HCT116 (cell line): ENCODE measurements at places on chromosomes 12 and 14. TPM values are rescaled to one million over a fixed set of nuclear protein-coding genes. Genes with fewer than 3 reads are reported as not detected.

Gene RPGRIP1
- not detected for total RNA-seq

- no peaks in the 10 kb centered on the region for H3K27me3 ChIP-seq
- no peak overlapping the region for H3K4me3 ChIP-seq
- no peak overlapping the region for H3K27ac ChIP-seq
- H3K36me3 ChIP-seq: no peaks in the 10 kb centered on the region
- DNase-seq: no peak
These were observed 504.6 kb downstream of the ALG10 start for GRCh38 chr12:34526946-34527345.

GRCh38 chr12:25590011-25590721, 37.1 kb upstream of the LMNTD1 start:
- H3K27ac ChIP-seq: no peak overlapping the region
- H3K4me3 ChIP-seq: no peak overlapping the region
- H3K36me3 ChIP-seq: no peaks in the 10 kb centered on the region
- no peaks in the 10 kb centered on the region for H3K27me3 ChIP-seq
- H3K4me1 ChIP-seq: no peaks in the 10 kb centered on the region

Gene CRIP2
- 31.1 TPM for total RNA-seq

GRCh38 chr12:62659453-62660295, 193.0 kb downstream of the MON2 start:
- no peaks in the 10 kb centered on the region for H3K27me3 ChIP-seq
- no peak for DNase-seq
- H3K27ac ChIP-seq: no peak overlapping the region
- no peaks in the 10 kb centered on the region for H3K36me3 ChIP-seq

DNA sequence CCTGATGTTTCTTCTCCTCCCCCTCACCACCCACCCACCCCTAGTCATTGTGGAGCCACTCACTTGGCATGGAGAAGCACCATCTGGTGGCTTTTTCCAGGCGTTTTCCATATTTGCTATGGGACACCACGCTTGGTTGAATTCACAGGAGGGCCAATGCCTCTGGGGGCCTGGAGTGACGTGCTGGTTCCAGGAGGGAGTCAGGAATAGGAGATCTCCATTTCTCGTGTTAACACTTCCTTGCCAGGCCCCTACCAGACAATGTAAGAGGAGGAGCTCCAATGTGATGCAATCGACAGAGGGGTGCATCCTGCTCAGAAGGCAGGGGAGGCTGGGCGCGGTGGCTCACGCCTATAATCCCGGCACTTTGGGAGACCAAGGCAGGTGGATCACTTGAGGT, 21.6 kb upstream of the TESC start:
- no peaks in the 10 kb centered on the region for H3K36me3 ChIP-seq
- no peak overlapping the region for H3K27ac ChIP-seq
- no peak overlapping the region for H3K4me3 ChIP-seq
- no peak for DNase-seq
- peaks cover 8% of the 10 kb centered on the region; the same call in 1 of the 2 replicates for H3K4me1 ChIP-seq
- H3K27me3 ChIP-seq: no peaks in the 10 kb centered on the region

DNA sequence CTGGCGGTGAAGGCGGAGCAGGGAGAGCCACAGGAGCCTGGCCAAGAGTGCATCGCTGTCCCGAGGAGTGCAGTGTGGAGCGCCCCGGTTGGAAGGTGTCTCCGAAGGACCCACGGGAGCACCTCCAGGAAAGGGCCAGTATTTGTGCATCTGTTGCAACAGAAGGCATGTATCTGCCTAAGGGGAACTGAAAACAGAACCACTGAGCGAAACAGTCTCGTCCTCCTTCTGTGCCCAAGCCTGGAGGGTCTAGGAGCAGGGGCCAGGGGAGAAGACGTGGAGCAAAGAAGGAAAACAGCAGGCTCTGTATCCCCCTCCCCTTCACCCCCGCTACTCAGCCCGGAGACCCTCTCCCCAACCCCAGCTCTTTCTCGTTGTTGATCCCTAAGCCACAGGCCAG, 5.3 kb upstream of the LRRC10 start:
- H3K4me1 ChIP-seq: no peaks in the 10 kb centered on the region
- peaks cover 6% of the 10 kb centered on the region; the same call in 1 of the 2 replicates for H3K27me3 ChIP-seq
- no peak overlapping the region for H3K27ac ChIP-seq
- no peaks in the 10 kb centered on the region for H3K36me3 ChIP-seq
- H3K4me3 ChIP-seq: no peak overlapping the region

GRCh38 chr12:117593815-117594400, 232.5 kb upstream of the NOS1 start:
- no peaks in the 10 kb centered on the region for H3K36me3 ChIP-seq
- no peaks in the 10 kb centered on the region for H3K4me1 ChIP-seq
- no peak overlapping the region for H3K27ac ChIP-seq

- no peak overlapping the region for H3K4me3 ChIP-seq
- no peaks in the 10 kb centered on the region for H3K36me3 ChIP-seq
- no peak for DNase-seq
- no peak overlapping the region for H3K27ac ChIP-seq
- H3K4me1 ChIP-seq: no peaks in the 10 kb centered on the region
These were observed 167.2 kb downstream of the GCH1 start for GRCh38 chr14:54735424-54735823.

DNA sequence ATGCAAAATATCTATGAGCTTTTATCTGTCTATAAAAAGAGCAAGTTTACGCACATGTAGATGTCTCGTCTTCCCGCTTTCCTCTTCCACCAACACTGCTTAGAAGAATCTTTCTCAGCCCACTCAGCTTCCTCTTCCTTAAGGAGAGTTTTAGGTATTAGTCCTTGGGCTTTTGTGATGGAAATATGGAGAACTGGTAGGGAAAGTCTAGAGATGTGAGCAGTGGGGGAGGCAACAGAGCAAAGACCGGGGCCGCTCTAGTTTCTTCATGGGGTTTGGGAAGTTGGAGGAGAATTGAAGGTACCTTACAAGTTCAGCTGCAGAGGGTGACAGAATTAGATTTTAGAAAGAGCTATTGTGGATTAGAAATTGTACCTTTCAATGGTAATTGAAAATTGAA, 56.3 kb upstream of the CPNE8 start:
- no peak overlapping the region for H3K4me3 ChIP-seq
- no peaks in the 10 kb centered on the region for H3K36me3 ChIP-seq
- DNase-seq: no peak
- H3K27ac ChIP-seq: no peak overlapping the region
- H3K27me3 ChIP-seq: no peaks in the 10 kb centered on the region
- H3K4me1 ChIP-seq: no peaks in the 10 kb centered on the region

DNA sequence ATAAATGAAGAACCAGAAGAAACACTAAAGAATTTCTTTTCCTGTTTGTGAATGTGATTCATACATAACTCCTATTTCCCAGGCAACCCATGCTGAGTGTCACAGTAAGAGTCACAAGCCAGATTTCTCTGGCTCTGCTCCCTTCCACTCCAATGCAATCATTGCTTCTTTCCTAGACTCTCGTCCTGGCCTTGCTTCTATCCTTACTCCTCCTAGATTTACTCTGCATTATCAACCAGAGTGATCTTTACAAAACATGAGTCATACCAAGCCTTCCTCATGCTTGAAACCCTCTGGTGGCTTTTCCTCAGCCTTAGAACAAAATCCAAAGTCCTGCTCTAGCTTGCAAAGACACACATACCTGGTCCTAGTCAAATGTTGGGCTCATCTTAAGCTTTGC, 13.3 kb downstream of the IL22 start:
- H3K27ac ChIP-seq: no peak overlapping the region
- H3K4me1 ChIP-seq: peaks cover 4% of the 10 kb centered on the region; the same call in 1 of the 2 replicates
- no peak for DNase-seq

GRCh38 chr12:110791589-110791988, 48.9 kb upstream of the PPP1CC start:
- DNase-seq: no peak
- no peak overlapping the region for H3K4me3 ChIP-seq
- no peak overlapping the region for H3K27ac ChIP-seq
- H3K4me1 ChIP-seq: peaks cover under 1% of the 10 kb centered on the region; the same call in 1 of the 2 replicates
- no peaks in the 10 kb centered on the region for H3K27me3 ChIP-seq

GRCh38 chr12:121653999-121654398, 15.5 kb downstream of the MORN3 start:
- no peak overlapping the region for H3K27ac ChIP-seq
- no peak for DNase-seq
- peaks cover 17% of the 10 kb centered on the region for H3K4me1 ChIP-seq
- H3K27me3 ChIP-seq: no peaks in the 10 kb centered on the region
- no peak overlapping the region for H3K4me3 ChIP-seq

DNA sequence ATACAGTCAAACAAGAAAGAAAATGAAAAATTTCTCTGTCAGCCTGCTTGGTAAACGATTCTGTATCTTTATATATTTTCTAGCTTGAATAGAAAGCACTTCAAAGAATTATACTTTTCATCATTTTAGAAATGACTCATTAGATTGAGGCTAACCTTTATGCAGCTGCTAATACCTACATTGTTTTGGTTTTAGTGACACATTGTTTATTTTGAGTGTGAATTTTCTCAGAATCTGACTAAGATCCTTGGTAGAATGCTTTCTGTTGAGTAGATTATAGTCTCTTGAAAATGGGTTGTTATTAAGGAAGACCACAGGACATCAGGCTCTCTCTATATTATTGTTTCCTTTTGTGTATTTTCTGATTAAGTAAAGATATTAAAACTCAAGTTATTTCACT, at the start of gene PMCH:
TSS of gene PMCH (minus strand) at position 45 of the 400 bp plus-strand sequence. CDS start 63 bp downstream, outside the sequence.
- no peaks in the 10 kb centered on the region for H3K27me3 ChIP-seq
- no peak for DNase-seq
- no peak within 1 kb of the TSS for H3K4me3 ChIP-seq
- H3K27ac ChIP-seq: no peak within 1 kb of the TSS
- no peaks in the 10 kb centered on the region for H3K36me3 ChIP-seq
- no peaks in the 10 kb centered on the region for H3K4me1 ChIP-seq

DNA sequence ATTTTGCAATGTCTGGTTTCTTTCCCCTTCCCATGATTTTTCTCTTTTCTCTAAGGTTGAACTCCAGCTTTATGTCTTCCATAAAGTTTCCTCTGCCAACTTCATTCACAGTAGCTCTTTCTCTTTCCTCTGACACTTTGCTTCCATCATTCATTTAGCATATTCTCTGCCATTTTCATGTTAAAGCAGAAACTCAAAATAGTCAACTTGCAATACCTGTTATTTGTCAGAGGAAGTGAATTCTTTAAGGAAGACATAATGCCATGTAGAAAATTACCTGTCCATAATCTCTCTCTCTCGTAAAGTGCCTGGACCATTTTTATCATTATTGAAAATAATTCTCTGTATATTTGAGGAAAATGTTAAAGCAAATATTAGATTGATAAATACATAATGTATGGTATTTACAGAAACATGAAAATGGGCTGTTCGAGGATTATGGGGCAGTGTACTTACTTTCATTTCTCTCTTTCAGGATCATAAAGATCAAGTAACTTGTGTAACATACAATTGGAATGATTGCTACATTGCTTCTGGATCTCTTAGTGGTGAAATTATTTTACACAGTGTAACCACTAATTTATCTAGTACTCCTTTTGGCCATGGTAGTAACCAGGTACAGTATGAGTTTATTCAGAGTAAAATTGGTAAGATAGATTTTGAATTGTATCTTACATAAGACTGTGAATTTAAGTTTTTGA, 12.6 kb downstream of the NEDD1 start:
- no peak overlapping the region for H3K4me3 ChIP-seq
- no peaks in the 10 kb centered on the region for H3K4me1 ChIP-seq
- H3K36me3 ChIP-seq: peaks cover 3% of the 10 kb centered on the region; the same call in 1 of the 2 replicates
- no peak overlapping the region for H3K27ac ChIP-seq

Gene ADAM20
- total RNA-seq: 0.57 TPM

DNA sequence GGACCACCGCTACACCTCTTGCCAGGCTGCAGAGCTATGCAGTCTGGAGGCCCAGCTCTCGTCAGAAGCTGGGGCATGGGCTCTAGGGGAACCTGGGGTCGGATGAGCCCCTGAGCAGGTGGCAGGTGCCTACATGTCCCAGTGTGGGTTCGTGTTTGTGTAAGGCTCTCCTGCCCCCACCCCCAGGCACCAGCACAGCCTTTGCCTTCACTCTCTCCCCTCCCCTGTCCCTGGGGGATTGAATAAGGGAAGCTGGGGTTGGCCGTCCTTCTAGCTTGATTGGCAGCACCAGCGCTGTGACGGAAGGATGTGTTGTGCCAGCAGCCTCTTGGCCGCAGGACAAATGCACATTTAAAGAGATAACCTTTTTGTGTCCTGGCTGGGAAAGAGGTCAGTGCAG, 34.8 kb upstream of the TSPAN9 start:
- H3K36me3 ChIP-seq: peaks cover 4% of the 10 kb centered on the region; the same call in 1 of the 2 replicates
- H3K27me3 ChIP-seq: no peaks in the 10 kb centered on the region
- no peak overlapping the region for H3K4me3 ChIP-seq
- DNase-seq: no peak

DNA sequence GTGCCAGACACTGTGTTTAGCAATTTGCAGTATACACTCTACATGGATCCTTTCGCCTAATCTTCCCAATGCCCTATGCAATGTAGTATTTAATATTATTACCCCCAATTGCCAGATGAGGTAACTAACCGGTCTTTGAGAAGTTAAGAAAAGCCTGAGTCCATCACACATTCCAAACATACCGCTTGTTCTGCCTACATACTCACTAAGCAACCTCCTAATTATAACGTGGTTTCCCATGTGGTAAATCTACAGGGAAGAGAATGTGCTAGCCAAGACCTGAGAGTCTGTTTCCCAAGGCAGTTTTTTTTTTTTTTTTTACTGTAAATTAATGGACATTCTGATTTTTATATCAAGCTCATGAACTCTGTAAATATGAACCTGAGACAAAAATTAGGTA, 37.2 kb downstream of the ATP2B1 start:
- no peaks in the 10 kb centered on the region for H3K4me1 ChIP-seq
- H3K27me3 ChIP-seq: no peaks in the 10 kb centered on the region
- no peak overlapping the region for H3K4me3 ChIP-seq
- no peak overlapping the region for H3K27ac ChIP-seq
- DNase-seq: no peak

DNA sequence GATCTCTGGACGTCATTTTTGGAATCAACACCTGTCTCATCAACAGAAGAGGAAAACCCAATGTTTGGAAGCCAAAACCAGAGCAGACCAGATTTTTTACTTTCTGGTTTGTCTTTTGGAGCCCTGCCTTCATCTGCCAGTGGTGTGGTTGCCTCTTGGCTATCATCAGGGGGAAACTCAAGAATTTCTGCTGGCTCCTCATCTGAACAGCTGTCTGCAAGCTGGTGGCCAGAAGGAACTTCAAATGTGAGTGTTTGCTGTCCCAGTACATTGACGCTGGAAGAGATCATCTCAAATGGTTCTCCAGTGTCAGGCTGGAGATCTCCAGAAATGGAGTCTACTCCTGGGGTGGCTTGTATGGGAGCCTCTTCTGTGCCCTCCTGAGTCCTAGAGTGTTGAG, 13.8 kb downstream of the PLD4 start:
- H3K4me1 ChIP-seq: no peaks in the 10 kb centered on the region; the same call in 1 of the 2 replicates
- no peaks in the 10 kb centered on the region for H3K27me3 ChIP-seq
- no peak for DNase-seq
- no peaks in the 10 kb centered on the region for H3K36me3 ChIP-seq
- H3K4me3 ChIP-seq: no peak overlapping the region

Gene A2ML1
- total RNA-seq: not detected

Gene IGF1
- total RNA-seq: 0.42 TPM

GRCh38 chr14:55512421-55512820, 67.6 kb upstream of the KTN1 start:
- H3K36me3 ChIP-seq: no peaks in the 10 kb centered on the region
- no peak overlapping the region for H3K27ac ChIP-seq
- no peaks in the 10 kb centered on the region for H3K27me3 ChIP-seq
- H3K4me3 ChIP-seq: no peak overlapping the region
- H3K4me1 ChIP-seq: peaks cover 16% of the 10 kb centered on the region

- H3K4me3 ChIP-seq: no peak overlapping the region
- no peak overlapping the region for H3K27ac ChIP-seq
- H3K27me3 ChIP-seq: no peaks in the 10 kb centered on the region
- no peaks in the 10 kb centered on the region for H3K36me3 ChIP-seq
- DNase-seq: no peak
These were observed 1.7 kb upstream of the FLRT2 start for GRCh38 chr14:85528080-85528896.

Gene ZDHHC22
- 0.10 TPM for total RNA-seq

GRCh38 chr14:54343272-54344121, 53.3 kb upstream of the CDKN3 start:
- no peaks in the 10 kb centered on the region for H3K36me3 ChIP-seq
- H3K27me3 ChIP-seq: no peaks in the 10 kb centered on the region

Gene AQP2
- not detected for total RNA-seq

Gene C2CD5
- 22.9 TPM for total RNA-seq
